ENCODE measurements at places on chromosomes 2 and 18. TPM values are rescaled to one million over a fixed set of nuclear protein-coding genes. Genes with fewer than 3 reads are reported as not detected.

The TGFA gene
- total RNA-seq: 0.77 TPM

The CTLA4 gene
- not detected for total RNA-seq

The ZDBF2 gene
- 45.7 TPM for total RNA-seq

The SIX2 gene
- total RNA-seq: 0.11 TPM

The SERPINB5 gene
- total RNA-seq: 0.13 TPM

The TRIM43 gene
- total RNA-seq: not detected

The OSBPL6 gene
- 3.1 TPM for total RNA-seq

The RESP18 gene
- not detected for total RNA-seq

The FAM228A gene
- 1.1 TPM for total RNA-seq

The SRD5A2 gene
- total RNA-seq: not detected

The FLACC1 gene
- total RNA-seq: 1.1 TPM

The PPP4R1 gene
- 115 TPM for total RNA-seq

The OTOS gene
- total RNA-seq: not detected

The CROCC2 gene
- total RNA-seq: 0.32 TPM

The CABYR gene
- total RNA-seq: 13.7 TPM

The ZNF519 gene
- total RNA-seq: 22.4 TPM

The MAL gene
- not detected for total RNA-seq

The POTEC gene
- not detected for total RNA-seq

The GKN1 gene
- not detected for total RNA-seq

The TSGA10 gene
- total RNA-seq: 11.3 TPM

The CD28 gene
- not detected for total RNA-seq

The MGAT5 gene
- 42.9 TPM for total RNA-seq

The BUB1 gene
- total RNA-seq: 21.2 TPM

The POTEI gene
- 7.0 TPM for total RNA-seq

All from mesothelial cell of epicardium (in vitro differentiated cells).